Gastrocnemius medialis (tissue), 4 donors: ENCODE measurements at places on chromosomes 4 and X.

GRCh38 chr4:181147416-181147951 is 1095.7 kb upstream of the TENM3 start:
- no peak for DNase-seq

GRCh38 chr4:186932196-186932595 is 208.5 kb upstream of the FAT1 start:
- DNase-seq: no peak

DNA sequence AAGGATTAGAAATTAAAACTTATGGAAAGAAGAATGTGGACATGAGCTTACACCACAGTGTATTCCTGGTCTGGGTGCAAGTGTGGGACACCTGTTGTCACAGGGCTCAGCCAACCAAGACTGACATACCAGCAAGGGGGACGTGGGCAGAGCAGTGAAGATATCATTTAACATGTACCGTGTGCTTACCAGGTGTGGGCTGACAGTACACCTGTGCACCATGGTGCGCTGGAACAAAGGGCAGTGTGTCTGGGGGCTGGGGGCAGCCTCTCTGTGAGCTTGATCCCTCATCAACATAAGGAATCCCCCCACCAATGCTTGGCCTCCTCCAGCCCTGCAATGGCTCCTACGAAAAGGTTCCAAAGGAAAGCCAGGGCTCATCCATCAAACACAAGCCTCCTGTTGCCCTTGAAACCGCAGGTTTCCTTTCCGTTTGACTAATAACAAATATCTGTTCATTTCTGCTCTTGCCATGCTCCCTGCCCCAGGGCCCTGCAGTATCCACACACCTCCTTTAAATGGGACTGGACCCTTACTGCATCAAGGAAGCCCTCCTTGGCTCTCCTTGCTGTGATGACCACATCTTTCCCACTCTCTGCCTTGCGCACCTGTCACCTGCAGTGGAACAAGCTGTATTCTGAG is 16.7 kb downstream of the EVC2 start:
- no peak for DNase-seq

DNA sequence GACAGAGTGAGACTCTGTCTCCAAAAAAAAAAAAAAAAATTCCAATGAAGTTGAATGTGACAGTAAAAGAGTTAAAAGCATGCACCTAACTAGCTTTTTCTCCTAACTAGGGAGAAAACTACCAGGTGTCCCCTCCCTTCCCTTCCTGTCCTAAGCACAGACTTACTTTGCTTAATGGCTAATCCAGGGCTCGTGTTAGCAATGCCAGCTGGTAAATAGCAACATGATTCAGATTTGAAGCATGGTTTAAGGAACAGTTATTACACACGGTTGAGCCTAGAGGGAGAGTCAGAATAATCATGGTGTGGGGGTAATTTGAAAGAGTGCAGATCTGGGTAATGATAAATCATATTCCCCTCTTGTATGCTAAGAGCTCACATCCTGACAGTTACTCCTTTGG is 338.3 kb downstream of the STIM2 start:
- no peak for DNase-seq

DNA sequence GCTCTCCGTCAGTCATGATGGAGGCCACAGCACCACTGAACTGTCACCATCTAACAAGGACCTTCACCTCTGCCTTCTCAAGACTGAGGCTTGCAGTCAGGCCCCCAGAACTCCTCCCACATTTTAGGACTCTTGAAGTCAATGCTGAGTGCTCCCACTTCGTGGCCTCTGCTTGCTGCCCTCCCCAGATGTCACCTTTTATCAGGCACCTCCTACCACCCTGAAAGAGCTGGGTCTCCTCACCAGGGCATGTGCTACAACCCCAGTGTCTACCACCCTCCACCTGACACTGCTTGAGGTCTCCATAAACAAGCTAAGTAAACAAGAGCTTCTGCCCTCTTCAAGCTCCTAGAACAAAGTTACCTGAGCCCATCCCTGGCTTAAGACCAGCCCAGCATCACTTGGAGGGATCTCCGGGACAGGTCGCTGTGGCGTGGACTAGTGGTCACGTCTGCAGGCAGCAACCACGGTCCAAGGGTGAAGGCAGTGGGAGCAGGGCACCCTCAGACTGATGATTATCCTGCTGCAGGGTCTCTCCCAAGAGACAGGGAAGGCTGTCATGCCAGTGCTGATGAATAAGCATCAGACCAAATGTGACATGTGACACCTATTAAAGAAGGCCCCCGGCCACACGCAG is 7.7 kb upstream of the FAM53A start:
- no peak for DNase-seq

DNA sequence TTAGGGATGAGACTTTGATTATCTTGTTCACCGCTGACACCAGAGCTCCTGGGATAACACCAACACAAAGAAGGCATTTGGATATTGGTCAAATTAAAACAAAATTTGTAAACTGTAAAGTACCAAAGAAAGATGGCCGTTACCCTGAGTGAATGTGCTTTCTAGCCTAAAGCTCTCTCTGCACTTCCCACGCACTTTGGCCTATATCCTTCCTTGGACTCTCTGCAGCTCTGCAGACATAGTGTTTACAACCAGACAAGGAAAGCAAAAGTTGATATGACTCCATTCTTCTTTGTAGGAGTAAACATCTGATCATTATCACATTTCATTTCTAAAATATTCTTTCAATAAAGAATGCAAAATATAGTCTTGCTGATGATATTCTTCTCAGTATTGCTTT is 44.8 kb upstream of the PITX2 start:
- DNase-seq: no peak

GRCh38 chrX:86369847-86370630 is 221.8 kb downstream of the DACH2 start:
- no peak for DNase-seq

DNA sequence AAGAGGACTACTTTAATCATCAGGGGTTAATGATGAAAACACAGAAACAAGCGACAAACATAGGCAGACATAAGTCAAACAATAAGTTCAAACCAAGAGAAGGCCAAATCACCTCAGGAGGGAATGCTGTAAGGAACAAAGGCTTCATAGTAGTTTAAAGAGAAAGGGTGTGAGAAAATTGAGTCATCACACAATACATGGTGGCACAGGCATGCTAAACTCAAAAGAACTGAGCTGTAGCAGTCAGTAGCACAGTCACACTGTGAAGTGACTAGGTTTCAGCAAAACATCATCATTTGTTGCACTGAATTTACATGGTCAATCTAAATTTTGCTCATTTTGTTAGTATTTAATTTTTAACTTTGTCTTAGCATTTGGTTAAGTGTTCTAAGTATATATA is 24.2 kb downstream of the SMC1A start:
- DNase-seq: no peak

GRCh38 chr4:99845179-99845578 is 28.6 kb downstream of the DAPP1 start:
- DNase-seq: no peak

DNA sequence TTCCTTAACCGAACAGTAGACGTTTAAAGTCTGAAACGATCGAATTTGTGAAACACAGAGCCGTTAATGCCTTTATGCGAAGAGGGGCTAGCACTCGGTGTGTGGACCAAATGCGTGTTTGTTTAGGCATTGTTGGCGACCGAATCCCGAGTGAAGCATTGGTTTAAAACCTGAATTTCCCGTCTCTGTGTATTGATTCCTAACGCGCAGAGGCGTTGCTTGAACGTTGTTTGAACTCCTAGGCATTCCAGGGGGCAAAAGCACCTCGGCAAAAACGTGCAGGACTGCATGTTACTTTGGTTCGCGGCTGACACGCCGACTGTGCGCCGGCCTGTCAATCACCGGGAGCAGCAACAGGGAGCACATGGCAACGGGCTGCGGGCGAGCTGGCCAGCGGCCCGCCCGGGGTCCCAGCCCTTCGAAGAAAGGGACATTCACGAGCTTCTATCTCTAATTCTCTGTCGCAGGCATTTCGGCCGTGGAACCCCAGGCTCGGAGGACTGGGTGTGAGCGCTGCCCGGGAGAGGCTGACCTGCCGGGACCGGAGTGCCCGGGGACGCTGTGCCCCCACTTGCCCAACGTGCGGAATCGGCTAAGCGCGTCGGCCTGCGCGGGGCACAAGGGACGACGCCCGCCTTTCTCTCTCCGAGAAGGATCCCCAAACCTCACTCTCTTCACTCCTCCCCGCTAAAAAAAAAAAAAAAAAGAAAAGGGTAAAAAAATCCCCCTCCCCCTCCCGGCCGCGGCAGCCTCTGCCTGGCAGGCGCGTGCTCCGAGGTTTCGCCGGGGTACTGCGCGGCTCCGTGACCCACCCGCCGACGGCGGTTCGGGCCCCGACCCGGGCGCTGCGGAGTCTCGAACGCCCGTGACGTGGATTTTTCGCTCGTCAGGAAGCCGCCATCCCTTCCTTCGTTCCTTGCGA is 810 bp downstream of the SPRY1 start:
- peak; percentile 70 for DNase-seq

GRCh38 chrX:2388669-2389068 is 112.1 kb downstream of the DHRSX start:
- DNase-seq: peak; percentile 54
